ENCODE measurements at places on chromosomes 6 and 20.
A peak's percentile ranks its signal among the peaks of the same experiment; 100 is the strongest.

DNA sequence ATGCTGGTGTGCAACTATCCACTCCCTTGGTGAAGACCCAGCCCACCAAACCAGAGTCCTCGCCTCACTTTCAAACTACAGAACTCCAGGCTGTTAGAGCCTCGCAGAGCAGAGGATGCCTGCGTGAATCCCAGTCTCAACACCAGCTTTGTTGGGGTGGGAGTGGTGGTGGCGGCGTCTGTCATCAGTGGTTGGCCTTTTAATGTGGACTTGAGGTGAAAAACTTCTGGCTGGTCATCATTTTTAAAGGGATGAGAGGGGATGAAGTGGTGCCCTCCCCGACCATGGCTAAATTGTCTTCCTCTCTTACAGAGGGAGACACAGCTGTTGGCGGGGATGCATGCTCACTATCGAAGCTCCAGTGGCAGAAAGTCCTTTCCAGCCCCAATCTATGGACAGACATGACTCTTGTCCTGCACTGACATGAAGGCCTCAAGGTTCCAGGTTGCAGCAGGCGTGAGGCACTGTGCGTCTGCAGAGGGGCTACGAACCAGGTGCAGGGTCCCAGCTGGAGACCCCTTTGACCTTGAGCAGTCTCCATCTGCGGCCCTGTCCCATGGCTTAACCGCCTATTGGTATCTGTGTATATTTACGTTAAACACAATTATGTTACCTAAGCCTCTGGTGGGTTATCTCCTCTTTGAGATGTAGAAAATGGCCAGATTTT lies 54.9 kb downstream of the EZR start:
- no peak for DNase-seq

DNA sequence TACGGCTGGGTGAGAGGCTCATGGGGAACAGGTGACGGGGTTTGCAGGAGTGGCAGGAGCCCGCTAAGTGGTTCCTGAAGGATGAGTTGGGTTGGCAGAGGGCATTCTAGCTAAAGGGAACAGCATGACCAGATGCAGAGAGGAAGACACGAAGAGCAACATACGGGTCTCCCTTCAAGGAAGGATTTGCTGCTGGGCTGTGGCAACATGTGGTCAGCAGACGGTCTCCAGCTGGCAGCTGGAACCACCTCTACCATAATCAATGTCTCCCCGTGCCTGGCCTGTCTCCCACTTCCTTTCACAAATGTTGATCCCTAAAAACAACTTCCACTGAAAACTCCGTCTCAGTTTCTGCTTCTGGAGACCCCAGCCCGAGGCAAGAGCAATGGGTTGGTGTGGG lies 80.6 kb upstream of the SULF2 start:
- no peak for DNase-seq

DNA sequence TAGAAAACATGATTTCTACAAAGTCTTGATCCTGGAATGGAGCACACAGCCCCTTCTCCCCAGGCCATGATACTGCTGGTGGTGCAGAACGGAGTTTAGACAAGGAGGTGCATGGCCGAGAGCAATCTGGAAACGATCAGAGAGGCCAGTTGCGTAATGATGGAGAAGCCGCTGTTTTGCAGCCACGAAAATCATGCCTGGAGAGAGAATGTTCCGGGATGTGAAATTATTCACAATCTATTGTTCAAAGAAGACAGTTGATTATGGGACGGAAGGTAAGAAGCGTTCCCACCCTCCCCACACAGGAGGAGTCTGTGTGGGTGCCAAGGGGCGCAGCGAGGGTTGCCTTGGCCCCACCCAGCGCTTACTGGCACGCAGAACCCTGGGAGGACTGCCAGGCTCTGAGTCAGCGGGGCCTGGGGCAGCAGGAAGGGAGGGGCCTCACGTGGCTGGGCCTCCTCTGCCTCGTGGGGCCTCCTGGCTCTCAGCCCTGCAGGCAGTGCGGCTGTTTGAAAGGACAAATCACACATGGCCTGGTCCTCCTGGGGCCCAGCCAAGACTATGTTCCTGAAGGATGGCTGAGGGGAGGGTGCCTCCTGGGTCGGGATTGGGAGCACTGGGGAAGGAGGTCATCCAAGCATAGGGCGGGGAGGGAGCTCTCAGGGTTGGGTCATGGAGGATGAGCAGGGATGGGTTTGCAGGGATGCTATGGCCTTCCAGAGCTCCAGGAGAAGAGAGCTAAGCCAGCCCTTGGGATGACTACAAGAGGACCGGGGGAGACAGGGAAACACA lies 8.7 kb upstream of the AP5S1 start:
- DNase-seq = peak; percentile 99

DNA sequence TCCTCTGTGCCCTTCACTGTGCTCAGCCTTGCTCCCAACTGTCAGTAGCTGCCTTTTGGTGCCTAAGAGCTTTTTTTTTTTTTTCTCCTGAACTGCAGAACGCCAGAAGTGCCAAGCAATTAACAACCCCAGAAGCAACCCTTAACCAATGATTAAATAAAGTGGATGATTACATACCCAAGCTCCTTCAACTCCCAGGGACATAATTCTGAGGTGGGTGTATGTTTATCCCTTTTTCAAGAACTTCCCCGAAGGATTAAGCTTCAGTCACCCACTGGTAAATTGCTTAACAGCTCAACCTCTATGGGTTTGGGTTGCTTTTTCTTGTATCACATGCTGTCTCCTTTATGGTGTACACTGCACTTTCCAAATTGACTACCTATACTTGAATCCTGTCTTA lies 41.1 kb downstream of the KLHL31 start:
- no peak for DNase-seq

GRCh38 chr6:41625442-41625841 lies 12.8 kb upstream of the MDFI start:
- no peak for DNase-seq

DNA sequence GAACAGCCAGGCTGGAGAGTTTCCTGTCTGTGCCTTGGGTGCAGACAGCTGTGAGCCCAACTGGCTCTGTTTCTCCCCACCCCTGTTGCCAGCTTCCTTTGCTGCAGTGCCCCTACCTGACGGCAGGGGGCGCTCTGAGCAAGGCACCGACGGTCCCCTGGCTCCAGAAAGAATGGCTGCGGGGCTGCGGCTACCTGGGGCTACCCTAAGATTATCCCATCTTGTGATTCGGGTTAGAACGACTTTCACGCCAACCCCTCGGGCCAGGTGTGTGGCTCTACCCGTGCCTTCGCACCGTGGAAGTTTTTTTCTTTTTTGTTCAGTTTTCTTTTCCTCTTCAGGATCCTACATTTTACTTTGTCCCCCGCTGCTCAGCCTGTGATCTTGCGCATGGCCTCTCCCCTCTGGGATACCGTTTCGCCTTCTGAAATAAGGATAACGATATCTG lies 33.4 kb upstream of the AAR2 start:
- DNase-seq = peak; percentile 64

DNA sequence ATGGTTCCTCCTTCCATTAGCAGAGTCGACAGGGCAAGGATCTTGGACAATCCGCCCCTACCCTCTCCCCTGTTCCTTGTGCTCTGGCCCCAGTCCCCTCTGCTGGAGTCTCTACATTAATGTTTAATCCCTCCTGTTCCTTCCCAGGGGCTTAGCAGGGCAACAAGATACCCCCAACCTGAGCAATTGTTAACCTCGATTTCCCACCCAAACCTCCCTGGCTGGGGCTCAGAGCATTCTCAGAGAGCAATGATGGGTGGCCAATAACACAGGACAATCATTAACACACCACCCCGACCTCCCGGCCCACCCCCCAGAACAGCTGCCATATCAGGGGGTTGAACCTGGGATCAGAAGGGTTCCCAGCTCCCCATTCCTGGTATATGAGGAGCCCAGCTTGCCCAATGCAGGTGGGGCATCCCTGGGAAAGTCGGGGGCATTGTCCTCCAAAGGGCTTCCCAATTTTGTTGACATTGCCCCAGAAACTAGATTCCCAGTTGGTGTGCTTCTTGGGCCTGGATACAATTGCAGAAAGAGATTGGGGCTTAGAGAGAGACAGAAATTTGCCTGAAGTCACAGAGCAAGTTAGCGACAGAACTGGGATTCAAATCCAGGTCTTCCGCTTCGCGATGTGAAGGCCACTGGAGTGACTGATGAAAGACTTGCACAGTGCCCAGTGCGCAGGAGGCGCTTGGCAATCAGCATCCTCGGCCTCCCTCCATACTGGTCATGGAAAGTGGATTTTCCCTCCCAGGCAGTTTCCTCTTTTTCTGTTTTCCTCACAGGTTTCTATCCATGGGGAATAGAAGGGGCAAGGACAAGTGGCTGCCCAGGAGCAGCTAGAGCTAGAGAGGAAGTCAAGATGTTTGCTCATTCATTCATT lies 59.6 kb upstream of the TTPAL start:
- DNase-seq = no peak

DNA sequence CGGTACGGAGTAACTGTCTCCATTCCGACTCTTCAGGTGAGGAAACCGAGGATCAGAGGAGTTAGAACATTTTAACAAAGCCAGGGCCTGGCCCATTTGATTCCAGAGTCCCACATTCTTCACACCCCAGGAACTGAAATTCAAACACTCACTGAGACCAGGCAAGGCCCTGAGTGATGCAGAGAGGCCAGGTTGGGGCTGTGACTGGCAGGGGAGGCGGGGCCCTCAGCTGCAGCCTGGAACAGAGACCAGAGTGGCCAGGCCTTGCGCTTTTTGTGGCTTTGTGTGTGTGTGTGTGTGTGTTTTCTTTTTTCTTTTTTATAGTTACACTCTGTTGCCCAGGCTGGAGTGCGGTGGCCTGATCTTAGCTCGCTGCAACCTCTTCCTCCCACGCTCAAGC lies 57.2 kb downstream of the BCAS4 start:
- DNase-seq = no peak

DNA sequence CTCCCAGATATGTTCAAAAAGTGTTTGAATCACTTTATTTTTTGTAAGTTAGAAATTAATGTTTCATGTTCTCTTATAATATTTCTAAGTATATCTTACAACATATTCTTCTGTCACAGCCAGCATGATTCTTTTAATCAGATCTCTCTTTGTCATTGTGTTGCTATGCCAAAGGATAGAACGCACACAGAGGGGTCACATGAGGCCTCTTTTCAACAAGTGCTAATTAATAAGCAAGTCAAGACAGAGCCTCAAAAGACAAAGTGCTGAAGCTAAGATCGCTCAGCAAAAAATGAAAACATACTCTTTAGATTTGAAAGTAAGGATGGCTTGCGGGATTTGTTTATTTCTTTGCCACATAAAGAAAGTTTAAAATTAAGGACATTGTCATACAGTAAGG lies 508.8 kb upstream of the PTCHD4 start:
- no peak for DNase-seq

GRCh38 chr6:151445482-151445881 lies 6.4 kb downstream of the RMND1 start:
- no peak for DNase-seq

- no peak for DNase-seq
Observed at GRCh38 chr6:2222275-2222842, 23.0 kb downstream of the GMDS start.

DNA sequence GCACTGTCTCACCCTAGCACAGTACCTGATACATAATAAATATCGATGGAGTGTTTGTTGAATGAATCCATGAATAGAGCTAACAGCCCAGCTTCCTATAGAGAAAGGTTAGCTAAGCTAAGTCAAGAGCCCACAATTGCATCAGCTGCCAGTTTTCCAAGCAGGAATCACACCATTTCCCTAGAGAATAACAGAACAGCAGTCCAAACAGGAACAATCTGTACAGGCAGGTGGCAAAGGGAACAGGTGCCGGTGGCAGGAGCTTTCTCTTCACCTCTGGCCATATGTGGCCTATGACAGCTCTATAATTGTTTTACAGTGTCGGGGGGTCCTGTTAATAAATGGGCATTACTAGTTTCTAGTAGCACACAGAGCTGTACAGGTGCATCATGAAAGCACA lies 38.8 kb downstream of the ISM1 start:
- DNase-seq = no peak

- DNase-seq = peak; percentile 60
Observed at GRCh38 chr6:43608310-43608763, 20.7 kb downstream of the GTPBP2 start.

- no peak for DNase-seq
Observed at GRCh38 chr6:1146500-1146899, 165.4 kb upstream of the FOXQ1 start.

GRCh38 chr20:48128436-48128835 lies 343.2 kb upstream of the SULF2 start:
- no peak for DNase-seq

Data from SJSA1 (cell line).